ENCODE measurements at places on chromosomes 16 and 17.

DNA sequence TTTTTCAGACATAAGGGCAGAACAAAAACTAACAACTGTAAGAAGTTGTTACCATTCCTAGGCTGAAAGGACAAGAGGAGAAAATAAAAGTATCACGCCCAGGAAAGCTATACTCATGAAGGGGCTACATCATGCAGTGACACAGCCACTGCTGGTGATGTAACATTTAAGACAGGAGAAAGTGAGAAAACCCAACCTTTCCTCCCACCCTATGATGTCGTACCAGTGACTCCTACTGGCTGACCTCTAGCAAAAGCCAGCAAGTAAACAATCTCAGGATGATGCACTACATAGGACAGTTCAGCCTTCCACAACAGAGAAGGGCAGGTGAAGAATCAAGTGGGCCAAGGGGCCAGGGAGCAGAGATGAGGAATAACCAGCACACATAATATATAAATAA is 14.0 kb upstream of the OR1E2 start:
- DNase-seq, result no peak

- no peak for DNase-seq
Measured at GRCh38 chr16:87107201-87107600, 210.0 kb downstream of the C16orf95 start.

- no peak for DNase-seq
Measured at GRCh38 chr17:67322042-67322787, 44.2 kb downstream of the PSMD12 start.

GRCh38 chr16:76280421-76281215 is 3.4 kb downstream of the CNTNAP4 start:
- no peak for DNase-seq

Data from CD4-positive, alpha-beta T cell treated with Interleukin-12 subunit alpha and Interleukin-12 subunit beta, for 1 hour (primary cell).